ENCODE measurements at places on chromosomes 5 and 9. TPM values are rescaled to one million over a fixed set of nuclear protein-coding genes. Genes with fewer than 3 reads are reported as not detected.

The GRIN3A gene
- 0.59 TPM for total RNA-seq

DNA sequence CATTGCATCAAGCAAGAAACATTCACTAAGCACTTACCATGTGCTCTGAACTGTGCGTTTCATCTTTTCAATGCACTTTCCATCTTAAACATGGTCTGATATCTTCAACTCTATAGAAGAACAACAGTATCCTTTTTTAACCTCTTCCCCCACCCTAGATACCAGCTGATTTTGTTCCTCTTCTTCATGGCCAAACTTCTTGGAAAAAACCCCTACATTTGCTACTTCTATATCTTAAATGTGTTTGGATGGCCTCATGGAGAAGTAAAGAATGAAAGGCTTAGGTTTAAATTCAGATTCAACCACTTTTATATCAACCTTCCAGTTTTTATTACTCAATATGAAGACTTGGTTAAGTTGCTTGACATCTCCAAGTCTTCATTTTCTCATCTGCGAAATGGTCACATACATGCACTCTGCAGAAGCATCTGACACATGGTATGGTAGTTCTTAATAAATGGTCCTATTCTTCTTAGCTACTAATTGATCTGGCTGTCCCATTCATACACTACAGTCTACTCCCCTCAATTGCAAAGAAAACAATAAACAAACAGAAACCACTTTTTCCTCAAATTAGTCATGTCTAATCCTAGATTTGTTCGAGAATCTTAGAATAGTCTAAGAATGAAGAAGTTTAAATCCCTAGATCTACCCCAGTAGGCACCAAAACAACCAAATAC, 59.4 kb downstream of the FYB1 start:
- no peak for DNase-seq

GRCh38 chr5:177132136-177133095, 1.2 kb upstream of the NSD1 start:
- DNase-seq = peak; percentile 59

DNA sequence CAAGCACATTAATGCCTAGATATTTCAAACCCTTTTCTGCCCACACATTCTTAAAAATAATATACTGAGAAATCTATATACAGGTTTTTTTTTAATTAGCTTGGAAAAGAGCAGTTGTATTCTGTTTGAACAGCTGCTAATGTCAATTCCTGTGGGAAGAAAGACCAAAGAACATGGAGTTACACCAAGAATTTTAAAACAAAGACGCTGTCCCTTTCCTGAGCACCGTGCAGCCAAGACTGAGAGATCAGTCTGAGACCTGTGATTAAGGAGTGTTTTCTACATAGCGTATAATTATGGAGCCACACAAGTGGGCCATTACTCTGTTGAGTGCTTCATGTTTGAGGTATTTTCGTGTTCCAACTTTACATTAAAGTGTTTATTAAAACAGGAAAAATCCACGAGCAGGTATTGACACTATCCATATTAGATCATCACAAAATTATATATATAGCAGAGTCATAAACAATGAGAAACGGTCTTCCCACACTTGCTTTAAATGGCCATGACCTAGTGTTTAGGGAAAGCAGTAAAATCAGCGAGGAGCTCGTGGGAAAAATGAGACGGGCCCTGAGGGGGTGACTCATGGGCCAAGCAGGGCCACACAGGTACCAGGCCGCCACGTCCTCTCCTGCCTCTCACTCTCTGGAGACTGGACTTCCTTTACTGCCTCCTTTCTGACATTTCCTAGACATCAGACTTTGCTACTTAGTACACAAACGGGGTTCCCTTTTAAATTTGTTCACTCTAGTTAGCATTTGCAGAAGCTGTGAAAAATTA, 153.1 kb upstream of the OTULINL start:
- DNase-seq = no peak

The IL5 gene
- not detected for total RNA-seq

- DNase-seq = no peak
These were observed 373.6 kb downstream of the NTRK2 start for GRCh38 chr9:85042981-85043647.

DNA sequence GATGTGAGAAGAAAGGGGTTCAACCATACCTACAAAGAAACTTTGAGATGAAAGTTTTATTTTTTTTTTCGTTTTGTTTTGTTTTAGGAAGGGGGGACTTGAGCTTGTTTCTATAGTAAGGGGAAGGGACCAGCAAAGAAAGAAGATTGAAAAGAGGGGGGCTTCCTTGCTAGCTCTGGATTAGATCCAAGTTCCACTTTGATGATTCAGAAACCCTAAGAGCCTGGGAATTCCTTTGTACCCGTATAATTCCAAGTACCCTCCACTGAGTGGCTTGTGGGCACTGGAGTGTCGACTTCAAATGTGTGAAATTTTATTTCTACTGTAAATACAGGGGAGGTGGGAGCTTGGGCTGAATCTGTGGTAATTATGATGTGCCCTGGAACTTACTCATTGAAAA, 10.9 kb downstream of the MAMDC2 start:
- DNase-seq = no peak

- no peak for DNase-seq
These were observed 166.4 kb downstream of the PBX3 start for GRCh38 chr9:125913551-125913950.

GRCh38 chr5:170254056-170254455, 21.3 kb downstream of the C5orf58 start:
- no peak for DNase-seq

The GFPT2 gene
- 15.3 TPM for total RNA-seq

The MTMR12 gene
- total RNA-seq = 17.4 TPM

The NEUROG1 gene
- total RNA-seq = not detected

- no peak for DNase-seq
These were observed 175.2 kb upstream of the DAP start for GRCh38 chr5:10936081-10936855.

The SH3RF2 gene
- total RNA-seq = 350 TPM

- no peak for DNase-seq
These were observed 40.7 kb downstream of the KIAA0825 start for GRCh38 chr5:94577466-94578245.

The TIFAB gene
- not detected for total RNA-seq

GRCh38 chr5:153903321-153903720, 135.4 kb downstream of the FAM114A2 start:
- no peak for DNase-seq

The CYSRT1 gene
- total RNA-seq = not detected

DNA sequence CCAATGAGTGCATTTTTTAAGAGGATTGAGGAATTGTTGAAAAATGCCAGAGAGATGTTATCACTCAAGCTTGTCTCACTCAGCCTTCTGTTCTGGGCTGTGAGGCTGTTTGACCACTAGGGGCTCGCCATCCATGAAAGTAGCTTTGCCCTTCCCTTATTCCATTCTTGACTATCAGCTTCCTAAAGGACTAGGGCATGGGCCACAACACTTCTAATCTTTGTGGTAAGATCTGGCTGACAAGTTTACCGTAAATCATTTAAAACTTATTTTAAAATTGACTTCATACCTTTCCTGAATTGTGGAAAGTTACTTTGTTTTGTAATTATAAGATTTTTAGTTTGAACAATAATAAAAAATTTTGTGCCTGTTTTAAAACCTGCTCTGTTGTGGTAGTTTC, 49.5 kb downstream of the TJP2 start:
- no peak for DNase-seq

GRCh38 chr5:51961154-51961562, 577.9 kb downstream of the ISL1 start:
- no peak for DNase-seq

- DNase-seq = no peak
These were observed 9.0 kb upstream of the PAPPA start for GRCh38 chr9:116144555-116144954.

- no peak for DNase-seq
These were observed 572.1 kb upstream of the DMAC1 start for GRCh38 chr9:8371686-8372085.

The ADAMTS6 gene
- total RNA-seq = 1.4 TPM

The IFNK gene
- total RNA-seq = not detected

The ZNF879 gene
- total RNA-seq = 4.6 TPM

GRCh38 chr5:154194345-154195329, 4.1 kb downstream of the GALNT10 start:
- DNase-seq = no peak

- DNase-seq = no peak
These were observed 247.5 kb upstream of the TUT7 start for GRCh38 chr9:86601697-86602096.

The SLC45A2 gene
- total RNA-seq = not detected

The SCGB3A2 gene
- total RNA-seq = not detected

DNA sequence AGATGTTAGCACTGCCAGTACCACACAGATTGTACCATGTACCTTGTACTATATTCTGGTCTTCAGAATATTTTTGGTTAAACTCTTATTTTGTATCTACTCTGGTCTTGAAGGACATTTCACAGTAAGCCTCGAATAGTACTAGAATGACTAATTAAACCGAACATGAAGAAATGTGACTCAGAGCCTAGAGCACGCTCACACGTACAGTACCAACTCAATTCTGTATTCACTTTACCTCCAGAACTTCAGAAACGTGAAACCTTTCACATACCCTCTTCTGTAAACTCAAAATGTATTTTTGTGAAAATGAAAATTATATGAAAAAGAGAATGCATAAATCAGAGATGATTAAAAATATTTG, 112.8 kb downstream of the MVB12B start:
- DNase-seq = no peak

The PRR16 gene
- 12.9 TPM for total RNA-seq

- DNase-seq = peak; percentile 88
These were observed 885 bp downstream of the RNF44 start for GRCh38 chr5:176536132-176536901.

- DNase-seq = no peak
These were observed 319.8 kb downstream of the ASTN2 start for GRCh38 chr9:117095081-117095480.

The LPAR1 gene
- total RNA-seq = 9.3 TPM

DNA sequence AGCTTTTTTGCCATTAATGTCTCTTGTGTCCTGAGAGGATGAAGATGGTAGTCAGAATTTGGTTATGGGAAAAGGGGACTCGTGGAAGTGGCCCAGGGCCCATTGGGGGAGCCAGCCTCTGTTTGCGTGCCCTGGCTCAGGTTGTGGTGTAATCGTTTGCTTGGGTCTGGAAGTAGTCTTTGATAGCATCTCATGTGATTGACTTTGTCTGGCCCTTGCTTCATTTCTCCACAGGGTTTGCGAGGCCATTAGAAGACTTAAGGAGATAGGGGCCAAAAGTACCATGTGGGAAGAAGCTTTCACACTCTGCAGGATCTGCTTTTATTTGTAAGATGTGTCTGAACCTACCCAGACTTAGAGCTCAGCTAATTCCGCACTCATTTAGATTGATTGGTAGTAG, 114.5 kb downstream of the FGF1 start:
- DNase-seq = no peak

- no peak for DNase-seq
These were observed 1466.0 kb upstream of the C9orf72 start for GRCh38 chr9:29039258-29039657.

The TAS2R1 gene
- not detected for total RNA-seq

GRCh38 chr5:150460781-150461180, 11.2 kb upstream of the RPS14 start:
- no peak for DNase-seq

DNA sequence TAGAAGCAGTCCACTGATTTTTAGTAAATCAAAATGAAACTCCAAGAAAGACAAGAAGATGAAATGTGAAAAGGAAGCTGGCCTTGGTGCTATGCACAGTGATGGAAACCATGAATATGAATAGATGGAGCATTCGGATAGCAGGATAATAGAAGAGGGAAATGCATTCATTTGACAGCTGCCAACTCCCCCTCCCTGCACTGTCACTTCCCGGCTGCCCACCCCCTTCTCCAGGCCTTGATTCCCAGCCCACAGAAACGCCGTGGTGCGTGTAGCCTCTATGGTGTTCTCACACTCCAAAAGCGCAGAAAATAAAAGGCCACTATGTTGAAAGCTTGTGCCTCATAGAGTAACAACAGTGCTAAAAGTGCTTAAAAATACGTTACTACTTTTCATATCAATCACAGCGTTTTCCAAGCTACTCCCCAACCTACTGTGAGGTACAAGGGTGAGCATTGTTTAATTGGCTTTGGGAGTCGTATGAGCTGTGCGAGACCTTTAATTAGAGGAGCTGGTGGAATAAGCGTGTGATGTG, 26.1 kb upstream of the IFNK start:
- DNase-seq = no peak

The LEAP2 gene
- total RNA-seq = 0.89 TPM

- DNase-seq = no peak
These were observed 470.7 kb downstream of the CDK5RAP2 start for GRCh38 chr9:120109242-120109641.

GRCh38 chr9:4035777-4036176, 264.1 kb downstream of the GLIS3 start:
- no peak for DNase-seq

- DNase-seq = no peak
These were observed 20.5 kb downstream of the SMIM15 start for GRCh38 chr5:61141801-61142200.

- no peak for DNase-seq
These were observed 108.3 kb downstream of the EPB41L4A start for GRCh38 chr5:112310746-112311145.

The C5orf52 gene
- not detected for total RNA-seq

DNA sequence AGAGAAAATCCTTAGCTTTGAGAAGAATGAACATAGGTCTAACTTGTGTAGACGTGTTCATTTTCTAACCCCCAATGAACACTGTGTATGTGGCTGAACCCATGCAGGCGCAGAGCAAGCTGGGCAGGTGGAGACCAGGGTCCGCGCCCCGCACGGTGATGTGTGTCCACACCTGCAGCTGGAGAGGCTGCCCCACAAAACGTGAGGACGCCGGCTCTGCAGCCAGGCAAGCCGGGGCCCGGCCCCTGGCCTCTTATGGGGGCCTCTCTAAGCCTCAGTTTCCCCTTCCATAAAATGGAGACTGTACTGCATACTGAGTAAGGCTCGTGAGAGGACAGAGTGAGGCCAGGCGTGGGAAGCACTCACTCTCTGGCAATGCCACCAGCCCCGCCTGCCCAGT, 124.7 kb upstream of the RAPGEF1 start:
- DNase-seq = no peak

DNA sequence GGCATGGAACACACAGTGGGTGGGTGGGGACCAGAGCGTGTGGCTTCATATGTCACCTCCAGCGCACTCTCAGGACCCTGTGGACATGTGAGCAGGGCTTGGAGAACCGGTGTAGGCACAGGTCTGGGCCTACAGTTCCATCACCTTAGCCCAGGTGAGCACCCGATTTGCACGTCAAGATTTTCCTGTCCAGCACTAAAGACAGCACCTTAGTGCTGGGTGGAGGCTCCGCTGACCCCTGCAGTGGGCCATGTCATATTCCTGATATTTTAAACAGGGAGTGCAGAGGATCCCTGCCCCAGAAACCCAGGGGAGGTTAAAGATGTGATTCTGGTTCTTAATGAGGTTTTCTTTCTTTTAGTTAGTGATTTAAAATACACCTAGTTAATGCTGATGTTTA, 356.0 kb upstream of the IRX4 start:
- no peak for DNase-seq

The DEPDC1B gene
- total RNA-seq = 0.15 TPM

Measured in left ventricle myocardium superior (tissue), 1 donor.